ENCODE measurements at places on chromosomes 1 and 21. TPM values are rescaled to one million over a fixed set of nuclear protein-coding genes. Genes with fewer than 3 reads are reported as not detected.

DIPK1A gene
- total RNA-seq = 7.7 TPM

SPRR2B gene
- not detected for total RNA-seq

NSL1 gene
- 20.0 TPM for total RNA-seq

MSH4 gene
- total RNA-seq = 0.20 TPM

HMGCL gene
- 25.9 TPM for total RNA-seq

RYR2 gene
- total RNA-seq = 0.12 TPM

AADACL3 gene
- not detected for total RNA-seq

TSPAN2 gene
- 498 TPM for total RNA-seq

NBPF4 gene
- not detected for total RNA-seq

ELAVL4 gene
- total RNA-seq = not detected

KRTAP12-4 gene
- not detected for total RNA-seq

GUCA2B gene
- total RNA-seq = not detected

CD244 gene
- not detected for total RNA-seq

All from chondrocyte (in vitro differentiated cells).